NCI-H146 (cell line): ENCODE measurements at places on chromosomes 4 and X.
A peak's percentile ranks its signal among the peaks of the same experiment; 100 is the strongest.

DNA sequence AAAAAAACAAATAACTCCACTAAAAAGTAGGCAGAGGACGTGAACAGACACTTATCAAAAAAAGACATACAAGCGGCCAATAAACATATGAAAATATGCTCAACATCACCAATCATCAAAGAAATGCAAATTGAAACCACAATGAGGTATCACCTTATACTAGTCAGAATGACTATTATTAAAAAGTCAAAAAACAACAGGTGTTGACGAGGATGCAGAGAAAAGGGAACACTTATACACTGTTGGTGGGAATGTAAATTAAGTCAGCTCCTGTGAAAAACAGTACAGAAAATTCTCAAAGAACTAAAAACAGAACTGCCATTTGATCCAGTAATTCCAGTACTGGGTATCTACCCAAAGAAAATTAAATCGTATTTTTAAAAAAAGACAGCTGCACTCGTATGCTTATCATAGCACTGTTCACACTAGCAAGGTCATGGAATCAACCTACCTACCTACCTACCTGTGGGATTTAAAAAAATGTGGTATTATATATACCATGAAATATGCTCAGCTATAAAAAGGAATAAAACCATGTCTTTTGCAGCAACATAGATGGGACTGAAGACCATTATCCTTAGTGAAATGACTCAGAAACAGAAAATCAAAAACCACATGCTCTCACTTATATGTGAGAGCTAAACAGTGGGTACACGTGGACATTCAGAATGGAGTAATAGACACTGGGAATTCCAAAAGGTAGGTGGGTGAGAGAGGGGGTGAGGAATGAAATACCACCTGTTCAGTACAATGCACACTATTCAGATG lies 24.8 kb upstream of the PTPN13 start:
- no peak for DNase-seq

DNA sequence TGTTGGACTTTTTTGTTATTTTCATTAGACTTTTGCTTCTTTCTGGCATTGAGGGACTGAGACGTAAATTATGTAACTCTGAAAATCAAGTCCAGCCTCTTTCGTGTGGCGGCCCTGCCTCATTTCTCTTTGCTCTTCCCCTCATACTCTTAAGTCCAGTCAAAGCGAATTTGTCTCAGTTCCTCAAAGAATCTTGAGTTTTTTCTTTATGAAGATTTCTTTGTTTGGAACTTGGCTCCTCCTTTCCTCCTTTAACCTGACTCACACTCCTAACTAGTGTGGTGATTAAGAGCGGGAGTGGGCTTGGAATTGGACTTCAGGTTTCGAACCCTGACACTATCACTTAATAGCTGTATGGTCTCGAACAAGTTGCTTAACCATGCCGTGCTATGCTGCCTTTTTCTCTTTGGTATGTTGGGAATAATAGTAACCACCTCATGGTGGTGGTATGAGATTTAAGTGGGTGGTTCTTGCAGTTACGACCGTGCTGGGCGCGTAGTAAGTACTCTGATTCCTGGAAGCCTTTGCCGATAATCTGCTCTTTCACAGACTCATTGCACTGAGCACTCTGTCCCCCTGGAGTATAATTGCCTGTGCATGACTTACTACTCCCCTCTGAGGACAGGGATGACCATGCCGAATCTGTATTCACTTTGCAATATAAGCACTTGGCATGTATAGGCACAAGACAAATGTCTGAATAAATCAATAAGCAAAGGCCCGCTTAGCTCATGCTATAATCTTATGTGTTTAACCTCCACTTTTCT lies 19.1 kb downstream of the FNIP2 start:
- DNase-seq: no peak

- no peak for DNase-seq
These were observed 245.2 kb downstream of the THOC2 start for GRCh38 chrX:123487669-123488068.

DNA sequence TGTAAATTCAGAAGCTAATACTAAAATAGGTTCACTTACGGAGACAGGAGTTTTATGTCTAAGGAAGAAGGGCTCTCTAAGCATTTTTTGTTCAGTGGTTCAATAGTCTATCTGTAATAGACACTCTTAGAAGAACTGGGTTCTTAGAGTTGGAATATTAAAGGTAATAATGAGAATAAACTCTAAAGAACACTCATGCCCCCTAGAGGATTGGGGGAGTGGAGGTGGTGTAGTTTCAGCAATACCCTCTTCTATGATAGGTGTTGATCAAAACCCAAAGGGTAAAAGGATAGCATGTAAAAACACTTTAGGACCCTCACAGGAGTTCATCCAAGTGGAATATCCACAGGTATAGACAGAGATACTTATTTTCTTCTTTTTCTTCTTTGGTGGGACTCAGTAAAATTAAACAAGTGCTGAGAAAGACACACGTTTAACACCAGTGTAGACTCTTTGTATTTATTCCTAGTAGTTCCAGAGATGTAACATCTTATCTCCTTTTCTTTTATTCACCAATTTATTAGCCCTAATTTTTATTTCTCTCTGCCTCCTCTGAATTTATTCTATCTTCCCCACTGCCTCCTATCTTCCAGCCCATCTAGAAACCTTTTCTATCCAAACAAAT lies 25.7 kb upstream of the MND1 start:
- DNase-seq: peak; percentile 9

GRCh38 chrX:14673236-14673635 lies 143.9 kb downstream of the GLRA2 start:
- no peak for DNase-seq

- no peak for DNase-seq
These were observed 387.9 kb downstream of the BCOR start for GRCh38 chrX:39709812-39710211.

- DNase-seq: no peak
These were observed 16.7 kb downstream of the PRR32 start for GRCh38 chrX:126836186-126836585.
